Heart right ventricle (tissue), 16 donors: ENCODE measurements at places on chromosomes 6 and 20. TPM values are rescaled to one million over a fixed set of nuclear protein-coding genes. Genes with fewer than 3 reads are reported as not detected.
A peak's percentile ranks its signal among the peaks of the same experiment; 100 is the strongest.

Gene CCDC170
- 0.25 TPM for total RNA-seq

DNA sequence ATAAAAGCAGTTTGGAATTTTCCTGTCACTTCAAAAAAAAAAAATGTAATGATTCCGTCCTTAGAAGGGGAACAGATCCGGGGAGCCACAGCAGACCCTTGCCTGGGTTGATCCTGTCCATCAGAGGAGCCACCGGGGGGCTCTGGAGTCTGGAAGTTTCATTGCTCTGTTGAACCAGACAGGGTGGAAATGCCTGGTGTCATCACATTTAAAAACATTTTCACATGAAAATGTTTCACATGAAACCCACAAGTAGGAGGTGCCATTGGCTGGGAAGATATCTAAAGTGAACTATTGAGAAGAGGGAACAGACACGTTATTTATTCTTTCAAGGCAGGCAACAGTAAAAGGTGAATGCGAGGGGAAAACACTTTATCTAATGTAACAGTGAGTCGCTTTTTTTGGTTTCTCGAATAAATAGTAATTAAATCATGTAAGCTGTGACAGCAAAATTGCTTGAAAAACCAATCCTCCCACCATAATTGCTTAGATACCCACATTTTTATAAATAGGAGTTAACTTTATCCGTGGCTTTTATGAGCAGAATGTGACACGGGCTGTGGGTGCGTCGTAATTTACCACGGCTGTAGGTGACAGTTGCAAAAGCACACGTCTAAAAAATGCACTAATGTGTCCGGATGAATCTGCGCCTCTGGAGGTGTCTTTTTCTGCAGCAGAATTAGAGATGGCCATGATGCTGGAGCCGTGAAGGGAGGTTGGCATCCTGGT lies 323.4 kb downstream of the TAF4 start:
- no peak for DNase-seq

DNA sequence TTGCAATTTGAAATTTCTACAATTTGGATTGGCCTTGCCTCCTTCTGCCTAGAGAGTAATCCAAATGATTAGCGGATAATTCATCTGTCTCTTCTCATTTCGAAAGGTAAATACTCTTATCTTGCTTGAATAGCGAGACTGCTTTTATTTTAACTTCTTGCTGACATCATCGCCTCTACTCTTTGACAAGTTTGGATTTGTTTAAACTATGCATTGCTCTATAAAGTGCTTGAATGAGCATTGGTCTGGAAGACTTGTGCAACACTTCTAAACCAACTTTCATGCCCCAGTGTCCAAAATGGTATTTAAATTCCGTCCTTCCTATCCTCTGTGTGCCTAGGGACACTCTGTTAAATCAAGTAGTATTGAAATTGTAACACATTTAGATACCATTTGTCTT lies 384.1 kb upstream of the SLC35B3 start:
- no peak for DNase-seq

GRCh38 chr20:63538204-63539091 lies 1.3 kb upstream of the PTK6 start:
- no peak for DNase-seq

Gene PTCRA
- total RNA-seq: not detected

- no peak for DNase-seq
Measured at GRCh38 chr6:26280407-26280806, 84.6 kb upstream of the BTN3A2 start.

Gene IMPG1
- total RNA-seq: not detected

- DNase-seq: no peak
Measured at GRCh38 chr6:133814797-133815196, 74.1 kb upstream of the TCF21 start.

- DNase-seq: no peak
Measured at GRCh38 chr20:49457444-49457843, 25.0 kb downstream of the KCNB1 start.

DNA sequence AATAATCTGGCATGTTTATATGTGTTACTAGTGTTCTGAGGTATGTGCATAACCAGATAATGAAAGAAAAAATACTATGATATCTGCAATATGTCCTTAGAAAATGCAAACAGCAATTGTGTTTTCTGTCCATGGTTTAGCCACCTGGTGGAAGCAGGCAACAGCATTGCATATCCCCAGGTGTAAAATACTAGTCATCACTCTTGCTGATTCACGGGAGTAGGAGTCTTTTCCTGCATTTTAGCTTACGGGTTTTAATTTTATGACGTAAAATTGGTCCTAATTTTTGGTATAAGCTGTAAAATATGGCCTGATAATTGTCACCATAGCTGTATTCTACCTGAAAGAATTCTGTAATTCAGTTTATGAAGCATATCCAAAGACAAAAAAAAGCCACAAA lies 2.5 kb downstream of the RNF182 start:
- no peak for DNase-seq

DNA sequence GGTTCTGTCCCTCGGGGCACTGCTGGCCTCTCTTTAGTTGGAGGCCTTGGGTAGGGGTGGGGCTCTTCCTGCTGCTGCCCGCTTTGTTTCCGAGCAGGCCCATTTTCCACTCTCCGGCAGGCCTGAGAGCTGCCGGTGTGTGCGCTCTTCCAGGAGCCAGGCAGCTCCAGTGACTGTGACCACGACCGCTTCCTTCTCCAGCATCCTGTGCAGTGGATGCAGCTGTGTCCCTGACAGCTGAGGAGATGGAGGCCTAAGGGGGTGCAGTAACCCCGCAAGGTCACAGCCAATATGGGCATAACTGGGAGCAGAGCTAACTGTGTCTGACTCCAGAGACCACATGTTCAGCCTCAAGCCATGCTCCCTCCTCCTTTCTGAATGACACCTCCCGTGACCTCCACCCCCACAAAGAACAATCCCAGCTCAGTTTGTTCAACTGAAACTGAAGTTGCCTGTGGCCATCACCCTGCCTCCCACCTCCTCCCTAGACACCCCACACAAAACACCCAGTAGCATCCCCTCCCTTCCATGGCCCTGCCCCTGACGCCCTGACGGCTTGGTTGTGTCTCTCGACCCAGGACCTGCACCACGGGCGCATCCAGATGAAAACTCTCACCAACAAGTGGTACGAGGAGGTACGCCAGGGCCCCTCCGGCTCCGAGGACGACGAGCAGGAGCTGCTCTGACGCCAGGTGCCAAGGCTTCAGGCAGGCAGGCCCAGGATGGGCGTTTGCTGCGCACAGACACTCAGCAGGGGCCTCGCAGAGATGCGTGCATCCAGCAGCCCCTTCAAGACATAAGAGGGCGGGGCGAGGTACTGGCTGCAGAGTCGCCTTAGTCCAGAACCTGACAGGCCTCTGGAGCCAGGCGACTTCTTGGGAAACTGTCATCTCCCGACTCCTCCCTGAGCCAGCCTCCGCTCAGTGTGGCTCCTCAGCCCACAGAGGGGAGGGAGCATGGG lies 27.8 kb downstream of the SPATA2 start:
- no peak for DNase-seq

- peak; percentile 32 for DNase-seq
Measured at GRCh38 chr6:150745896-150746295, 119.6 kb upstream of the MTHFD1L start.

Gene RAD21L1
- total RNA-seq: not detected

DNA sequence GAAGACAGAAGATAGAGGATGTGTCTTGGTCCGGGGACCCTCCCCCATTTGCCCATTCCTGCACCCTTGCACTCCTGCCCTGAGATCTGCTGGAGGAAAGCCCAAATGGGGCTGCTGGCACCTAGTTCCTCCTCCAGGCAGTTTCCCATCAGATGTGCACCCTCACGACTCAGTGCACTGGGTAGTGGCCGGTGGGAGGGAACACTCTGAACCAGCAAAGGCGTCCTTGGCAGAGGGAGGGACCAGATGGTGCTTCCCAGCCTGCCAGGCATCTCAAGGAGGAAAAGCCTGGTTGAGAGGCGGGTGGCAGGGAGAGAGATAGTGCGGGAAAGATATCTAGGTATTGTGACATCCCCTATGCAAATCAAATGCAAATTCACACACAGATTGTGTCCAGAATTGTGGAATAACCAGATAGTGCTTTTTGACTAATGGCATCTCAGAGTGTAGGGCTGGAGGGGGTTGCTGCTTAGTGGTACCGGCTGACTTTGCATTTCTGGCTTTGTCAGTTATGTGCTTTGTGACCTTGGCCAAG lies 19.5 kb downstream of the TMEM151B start:
- DNase-seq: no peak

DNA sequence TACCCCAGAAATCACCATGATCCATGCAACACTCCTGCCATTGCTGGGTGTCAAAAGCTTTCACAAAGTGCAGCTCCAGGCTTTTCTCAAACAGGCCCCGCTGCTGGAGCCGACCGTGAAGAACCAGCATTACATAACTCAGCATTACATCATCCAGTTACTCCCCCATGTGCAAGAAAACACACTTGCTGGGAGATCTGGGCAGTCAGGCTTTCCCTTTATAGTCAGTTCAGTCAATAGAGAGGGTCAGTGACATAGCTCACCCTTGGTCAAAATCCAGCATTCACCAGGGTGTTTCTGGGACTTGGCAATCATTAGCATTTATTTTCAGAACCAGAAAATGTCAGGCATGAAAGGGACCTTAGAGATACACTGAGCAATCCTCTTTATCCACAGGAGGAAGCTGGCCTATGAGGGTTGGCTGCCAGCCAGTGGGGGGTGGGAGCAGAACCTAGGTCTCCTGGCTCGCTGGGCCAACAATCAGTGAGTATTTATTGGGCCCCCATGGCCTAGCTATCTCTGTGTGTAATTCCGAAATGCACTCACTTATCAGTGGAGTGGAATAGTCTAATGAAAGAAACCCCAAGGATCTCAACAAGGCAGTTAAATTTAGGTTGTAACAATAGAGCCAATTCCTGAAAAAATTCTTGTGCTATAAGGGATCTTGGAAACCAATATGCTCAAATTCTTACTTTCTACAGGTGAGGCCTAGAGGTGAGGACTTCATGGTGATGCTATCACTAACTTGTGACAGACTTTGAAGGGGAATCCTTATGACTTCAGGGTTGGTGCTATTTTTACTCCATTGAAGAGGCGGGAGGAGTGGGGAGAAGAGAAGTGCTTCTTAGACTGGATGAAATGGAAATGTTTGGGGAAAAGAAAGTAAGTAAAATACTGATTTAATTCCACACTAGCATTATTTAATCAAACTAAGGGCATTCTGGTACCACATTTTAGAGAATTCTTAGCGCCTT lies 54.6 kb downstream of the LYRM4 start:
- peak; percentile 80 for DNase-seq

Gene RNF217
- total RNA-seq: 13.6 TPM

DNA sequence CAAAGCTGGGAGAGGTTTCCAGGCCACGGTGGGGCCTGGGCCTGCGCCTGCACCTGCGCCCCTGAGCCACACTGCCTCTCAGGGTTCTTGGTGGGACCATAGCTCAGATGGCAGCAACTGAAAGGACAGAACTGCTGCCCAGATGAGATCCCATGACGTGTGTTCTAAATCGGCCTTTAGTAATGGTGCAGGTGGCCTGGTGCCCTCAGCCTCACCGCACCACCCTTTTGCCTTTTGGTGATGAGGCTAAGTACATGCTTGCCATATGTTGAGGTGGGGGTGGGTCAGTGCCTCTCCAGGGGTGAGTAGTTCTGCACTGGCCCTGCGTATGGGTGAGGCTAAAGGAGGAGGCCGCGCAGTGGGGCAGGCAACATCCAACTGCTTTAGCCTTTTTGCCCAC lies 7.4 kb downstream of the PSMG4 start:
- no peak for DNase-seq

DNA sequence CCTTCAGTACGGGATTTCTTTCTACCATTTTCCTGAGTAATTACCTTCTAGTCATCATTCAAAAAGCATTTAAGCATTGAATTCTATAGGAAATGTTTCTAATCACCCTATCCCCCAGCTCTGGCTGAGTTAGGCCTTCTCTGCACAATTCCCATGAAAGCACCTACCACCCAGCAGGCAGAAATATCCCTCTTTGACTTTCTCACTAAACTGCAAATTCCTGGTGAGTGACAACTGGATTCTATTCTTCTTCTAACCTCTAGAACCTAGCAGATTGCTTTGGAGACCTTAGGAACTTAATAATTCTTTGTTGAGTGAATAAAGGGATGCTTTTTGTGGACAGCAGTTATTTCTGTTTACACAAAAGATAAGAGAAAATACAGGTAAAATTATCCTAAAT lies 328.7 kb downstream of the LAMA2 start:
- no peak for DNase-seq

Gene NKX2-2
- total RNA-seq: not detected

DNA sequence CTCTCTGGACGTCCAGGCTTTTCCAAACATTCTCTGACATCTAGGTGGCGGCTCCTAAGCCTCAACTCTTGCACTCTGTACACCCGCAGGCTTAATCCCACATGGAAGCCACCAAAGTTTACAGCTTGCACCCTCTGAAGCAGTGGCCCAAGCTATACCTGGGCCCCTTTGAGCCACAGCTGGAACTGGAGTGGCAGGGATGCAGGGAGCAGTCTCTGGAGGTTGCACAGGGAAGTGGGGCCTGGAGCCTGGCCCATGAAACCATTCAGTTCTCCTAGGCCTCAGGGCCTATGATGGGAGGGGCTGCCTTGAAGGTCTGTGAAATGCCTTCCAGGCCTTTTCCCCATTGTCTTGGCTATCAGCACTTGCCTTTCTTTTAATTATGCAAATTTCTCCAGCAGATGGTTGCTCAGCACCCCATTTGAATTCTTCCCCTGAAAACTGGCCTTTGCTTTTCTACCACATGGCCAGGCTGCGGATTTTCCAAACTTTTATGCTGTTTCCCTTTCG lies 64.9 kb downstream of the IRF4 start:
- no peak for DNase-seq

Gene PNLDC1
- total RNA-seq: not detected

GRCh38 chr6:169854083-169854725 lies 102.8 kb downstream of the ERMARD start:
- no peak for DNase-seq

DNA sequence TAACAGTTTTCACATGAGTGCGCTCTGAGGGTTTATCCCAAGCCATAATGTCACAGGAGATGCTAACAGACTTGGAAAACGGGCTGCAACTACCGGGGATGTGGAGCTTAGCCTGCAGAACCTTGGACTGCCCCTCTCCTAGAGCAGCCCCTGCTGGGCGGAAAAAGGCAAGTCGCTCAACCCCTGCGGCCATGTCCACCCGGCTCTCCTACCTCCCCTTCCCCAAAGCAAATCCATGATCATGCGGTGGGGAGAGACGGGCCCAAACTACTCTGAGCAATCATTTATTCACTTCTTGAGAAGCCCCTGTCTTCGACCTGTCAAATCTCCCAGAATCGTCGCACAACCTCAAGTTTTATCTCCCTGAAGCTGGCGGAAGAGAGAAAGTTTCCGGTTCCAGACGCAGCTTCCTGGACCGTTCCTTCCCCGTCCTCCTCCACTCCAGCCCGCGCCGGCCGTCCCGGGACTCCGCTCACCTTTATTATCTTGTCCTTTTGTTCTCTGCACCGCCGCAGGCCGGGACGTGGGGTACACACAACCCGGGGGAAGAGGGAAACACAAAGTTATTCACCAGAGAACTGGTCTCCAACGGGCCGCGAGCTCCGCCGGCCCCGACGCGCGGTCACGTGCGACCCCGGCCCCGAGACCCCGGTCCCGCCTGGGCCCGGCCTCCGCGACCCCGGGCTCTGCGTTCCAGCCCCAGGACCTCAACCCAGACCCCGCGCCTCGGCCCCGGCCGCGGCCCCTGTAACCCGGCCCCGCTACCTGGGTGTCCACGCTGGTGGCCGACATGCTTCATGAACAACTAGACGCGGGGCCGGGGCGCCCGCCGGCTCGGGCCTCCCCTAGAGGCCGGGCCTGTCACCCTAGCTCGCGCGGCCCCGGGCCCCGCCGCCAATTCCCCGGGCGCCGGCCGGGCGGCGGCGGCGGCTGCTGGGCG lies 560 bp downstream of the YTHDF1 start:
- DNase-seq: no peak

Gene CDC5L
- 26.5 TPM for total RNA-seq

Gene ANKRD66
- not detected for total RNA-seq

Gene DOK5
- 12.0 TPM for total RNA-seq

GRCh38 chr6:8803181-8803760 lies 367.9 kb upstream of the SLC35B3 start:
- DNase-seq: no peak

Gene PSMB9
- total RNA-seq: 10.5 TPM
